ENCODE measurements at places on chromosomes 7 and 10. TPM values are rescaled to one million over a fixed set of nuclear protein-coding genes. Genes with fewer than 3 reads are reported as not detected.

The ZC3HAV1 gene
- 20.7 TPM for total RNA-seq

DNA sequence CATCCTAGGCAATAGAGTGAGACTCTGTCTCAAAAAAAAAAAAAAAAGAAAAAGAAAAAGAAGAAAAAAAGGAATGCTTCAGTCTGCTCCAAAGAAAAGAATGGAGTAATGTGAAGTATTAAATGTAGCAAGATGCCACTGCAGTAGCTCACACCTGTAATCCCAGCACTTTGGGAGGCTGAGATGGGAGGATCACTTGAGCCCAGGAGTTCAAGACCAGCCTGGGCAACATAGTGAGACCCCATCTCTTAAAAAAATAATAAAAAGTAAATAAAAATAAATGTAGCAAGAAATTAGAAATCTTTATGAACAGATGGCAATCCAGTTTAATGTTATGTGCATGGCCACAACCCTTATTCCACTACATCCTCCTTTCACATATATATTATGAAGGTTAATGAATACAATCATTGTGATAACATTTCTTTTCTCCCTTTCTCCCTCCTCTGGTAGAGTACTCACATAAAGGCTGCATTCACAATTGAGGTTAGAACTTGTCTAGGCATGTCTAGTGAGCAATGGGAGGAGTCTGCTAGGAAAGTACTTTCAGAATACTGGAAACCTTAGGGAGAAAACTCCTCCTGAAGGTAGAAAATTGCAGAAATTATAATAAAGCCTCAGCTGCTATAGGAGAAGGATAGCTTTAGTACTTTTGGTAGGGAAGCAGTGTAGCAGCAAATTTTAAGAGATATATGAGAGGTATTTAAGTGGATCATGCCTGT, 20.4 kb downstream of the KLLN start:
- peaks cover 9% of the 10 kb centered on the region for H3K4me1 ChIP-seq
- H3K4me3 ChIP-seq: peak overlapping the region; percentile 29
- DNase-seq: no peak
- H3K27me3 ChIP-seq: no peaks in the 10 kb centered on the region
- H3K36me3 ChIP-seq: no peaks in the 10 kb centered on the region

GRCh38 chr10:72114706-72115450, 26.5 kb upstream of the SPOCK2 start:
- no peaks in the 10 kb centered on the region for H3K27me3 ChIP-seq
- peaks cover 16% of the 10 kb centered on the region for H3K4me1 ChIP-seq
- no peak overlapping the region for H3K4me3 ChIP-seq

DNA sequence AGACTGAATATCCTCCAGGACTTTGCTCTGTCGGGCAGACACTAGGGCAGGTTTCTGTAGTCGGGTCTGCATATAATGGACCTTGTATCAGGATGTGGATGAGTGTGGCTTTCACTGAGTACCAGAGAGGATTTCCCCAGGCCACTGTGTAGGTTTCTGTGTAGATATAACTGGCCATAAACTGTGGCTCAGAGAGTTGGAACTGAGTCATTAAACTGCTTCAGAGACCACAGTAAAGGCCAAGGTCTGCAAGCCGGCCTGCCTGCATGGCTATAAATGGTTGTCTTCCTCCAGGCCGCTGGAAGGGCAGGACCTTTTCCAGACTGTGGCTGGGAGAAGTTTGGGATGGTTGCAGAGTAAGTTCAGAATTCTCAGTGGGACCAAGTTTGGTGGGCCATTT, 16.9 kb downstream of the ZNF92 start:
- peaks cover 40% of the 10 kb centered on the region for H3K36me3 ChIP-seq
- no peak overlapping the region for H3K27ac ChIP-seq
- no peaks in the 10 kb centered on the region for H3K27me3 ChIP-seq
- no peak for DNase-seq
- no peaks in the 10 kb centered on the region for H3K4me1 ChIP-seq

- no peak overlapping the region for H3K27ac ChIP-seq
- H3K36me3 ChIP-seq: no peaks in the 10 kb centered on the region
- no peaks in the 10 kb centered on the region for H3K27me3 ChIP-seq
- no peak overlapping the region for H3K4me3 ChIP-seq
Observed at GRCh38 chr10:112343056-112343806, 30.7 kb upstream of the ACSL5 start.

All from type B pancreatic cell (in vitro differentiated cells).